Mesothelial cell of epicardium (in vitro differentiated cells): ENCODE measurements at places on chromosomes 13 and 19.

DNA sequence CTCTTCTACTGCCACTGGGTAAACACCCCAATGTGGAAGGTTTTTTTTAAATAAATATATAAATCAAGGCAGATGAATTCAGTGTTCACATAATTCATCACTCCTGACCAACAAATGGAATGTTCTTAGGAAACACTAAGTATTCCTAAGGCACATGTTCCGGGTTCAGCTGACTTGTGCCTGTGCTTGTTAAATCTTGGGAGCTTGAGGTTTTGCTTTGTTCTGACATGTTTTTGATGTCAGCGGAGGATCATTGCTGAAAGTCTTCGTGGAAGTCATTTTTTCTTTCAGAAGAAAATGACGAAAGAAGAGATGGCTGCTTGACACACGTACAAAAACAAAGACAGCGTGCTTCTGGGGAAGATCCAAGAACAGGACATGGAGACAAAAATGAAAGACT is 185.8 kb downstream of the MZT1 start:
- DNase-seq: no peak

DNA sequence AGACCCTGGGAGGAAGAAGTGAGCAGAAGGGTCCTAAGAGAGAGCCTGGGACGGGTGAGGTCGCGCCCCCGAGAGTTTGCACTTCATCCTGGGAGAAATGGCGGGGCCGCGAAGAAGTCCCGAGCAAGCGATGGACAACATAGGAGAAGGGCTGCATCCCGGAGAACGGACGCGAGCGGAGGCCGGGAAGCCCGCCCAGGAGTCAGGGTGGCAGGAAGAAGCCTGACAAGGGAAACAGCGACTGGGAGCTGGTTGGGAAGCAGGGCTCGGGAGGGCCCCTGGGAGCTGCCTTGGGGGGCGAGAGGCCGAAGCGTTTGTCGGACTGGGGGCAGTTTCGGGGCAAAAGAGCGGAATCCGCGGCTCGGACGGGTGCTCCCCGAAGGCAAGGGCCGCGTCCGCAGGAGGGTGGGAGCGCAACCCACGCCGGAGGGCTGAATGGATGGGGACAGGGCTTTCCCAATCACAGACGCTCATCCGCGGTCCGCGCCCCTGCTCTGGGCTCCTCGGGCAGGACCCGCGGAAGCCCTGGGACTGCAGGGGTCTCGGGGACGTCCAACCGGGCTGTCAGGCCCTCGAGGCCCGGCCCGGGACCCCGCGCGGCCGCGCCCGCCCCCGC is 469 bp downstream of the ABHD17A start:
- no peak for DNase-seq

- DNase-seq: no peak
Observed at GRCh38 chr13:78762825-78763224, 103.9 kb upstream of the OBI1 start.

GRCh38 chr19:38561658-38562057 is 56.1 kb downstream of the MAP4K1 start:
- no peak for DNase-seq

- no peak for DNase-seq
Observed at GRCh38 chr19:45499196-45500180, 1.2 kb downstream of the PPM1N start.

DNA sequence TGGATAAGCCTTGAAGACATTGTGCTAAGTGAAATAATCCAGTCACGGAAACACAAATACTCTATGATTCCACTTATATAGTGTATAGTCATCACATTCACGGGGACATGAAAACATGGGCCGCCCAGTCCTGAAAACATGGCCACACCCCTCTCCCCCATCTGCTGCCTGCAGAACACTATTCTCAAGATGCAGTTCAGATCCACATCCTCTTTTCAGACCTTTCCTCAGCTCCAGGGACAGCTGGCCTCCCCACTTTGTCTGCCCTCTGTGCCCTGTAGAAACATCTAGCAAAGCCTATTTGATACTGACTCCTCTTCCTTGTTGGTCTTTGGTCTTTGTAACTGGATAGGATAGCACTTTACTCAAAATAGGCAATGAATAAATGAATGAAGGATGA is 8.3 kb downstream of the RFX2 start:
- no peak for DNase-seq

DNA sequence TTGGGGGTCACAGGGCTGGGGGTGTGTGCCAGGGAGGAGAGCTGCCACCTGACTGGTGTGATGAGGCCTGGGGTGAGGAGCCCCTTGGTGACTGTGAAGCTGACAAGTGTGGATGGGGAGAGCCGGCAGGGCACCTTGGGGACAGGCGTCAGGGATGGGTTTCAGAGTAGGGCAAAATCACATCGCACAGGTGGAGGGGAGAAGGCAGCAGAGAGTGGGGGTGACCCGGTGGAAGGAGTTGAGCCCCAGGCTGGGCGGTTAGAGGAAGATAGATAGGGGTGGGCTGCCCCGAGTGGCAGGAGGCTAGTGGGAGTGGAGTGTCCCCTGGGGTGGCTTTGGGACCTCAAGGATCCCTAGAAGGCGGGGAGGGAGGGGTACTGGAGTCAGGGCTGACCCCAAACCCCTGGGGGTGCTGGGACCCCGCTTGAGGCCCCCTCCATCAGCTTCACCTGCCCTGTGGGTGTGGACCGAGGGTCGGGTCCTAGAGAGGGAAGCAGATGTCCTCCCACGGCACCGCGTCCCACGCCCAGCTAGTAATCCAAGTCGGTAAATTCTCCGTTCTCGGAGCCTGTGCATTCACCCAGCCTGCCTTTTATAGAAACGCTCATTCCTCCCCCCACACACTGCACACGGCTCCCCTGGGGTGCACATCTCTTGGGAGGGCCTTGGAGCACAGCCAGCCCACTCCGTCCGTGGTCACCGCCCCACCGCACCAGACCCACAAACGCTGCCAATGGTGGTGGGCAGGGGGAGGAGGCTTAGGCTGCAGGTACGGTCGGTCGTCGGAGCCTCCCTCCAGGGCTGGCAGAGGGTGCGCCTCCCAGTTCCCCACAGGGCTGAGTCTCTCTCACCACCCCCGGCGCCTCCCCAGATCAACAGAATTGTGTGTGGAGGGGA is 2.4 kb downstream of the CTXN1 start:
- no peak for DNase-seq

DNA sequence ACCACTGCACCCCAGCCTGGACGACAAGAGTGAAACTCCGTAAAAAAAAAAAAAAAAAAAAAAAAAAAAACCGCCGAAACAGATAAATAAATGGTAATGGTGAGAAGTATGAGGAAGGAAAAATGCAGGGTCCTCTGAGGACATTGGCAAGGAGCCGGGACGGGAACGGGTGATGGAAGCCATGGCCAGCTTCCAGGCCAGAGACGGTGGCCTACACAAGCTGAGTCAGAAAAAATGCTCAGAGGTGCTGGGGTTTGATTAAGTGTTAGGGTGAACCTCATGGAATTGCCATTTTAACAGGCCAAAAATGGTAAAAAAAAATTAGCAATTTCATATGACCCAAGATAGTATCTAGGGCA is 866 bp upstream of the ZSWIM4 start:
- DNase-seq: peak; percentile 52

DNA sequence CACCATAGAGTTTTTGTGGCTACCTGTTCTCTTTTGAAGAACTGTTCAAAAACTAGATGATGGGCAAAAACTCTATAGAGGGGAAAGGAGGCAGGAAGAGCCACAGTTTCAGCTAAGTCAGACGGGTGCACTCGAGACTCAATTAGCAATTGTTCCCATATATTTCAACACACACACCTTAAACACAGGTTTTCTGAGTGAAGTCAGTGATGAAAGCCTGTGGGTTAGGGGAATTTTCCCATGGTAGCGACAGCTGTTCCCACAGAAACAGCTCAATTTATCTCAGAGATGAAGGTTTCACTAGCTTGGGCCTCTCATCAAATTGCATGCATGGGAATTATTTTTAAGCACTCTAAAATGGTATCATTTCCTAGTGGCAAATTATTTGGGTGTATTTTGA is 143.4 kb downstream of the ZIC5 start:
- DNase-seq: no peak

DNA sequence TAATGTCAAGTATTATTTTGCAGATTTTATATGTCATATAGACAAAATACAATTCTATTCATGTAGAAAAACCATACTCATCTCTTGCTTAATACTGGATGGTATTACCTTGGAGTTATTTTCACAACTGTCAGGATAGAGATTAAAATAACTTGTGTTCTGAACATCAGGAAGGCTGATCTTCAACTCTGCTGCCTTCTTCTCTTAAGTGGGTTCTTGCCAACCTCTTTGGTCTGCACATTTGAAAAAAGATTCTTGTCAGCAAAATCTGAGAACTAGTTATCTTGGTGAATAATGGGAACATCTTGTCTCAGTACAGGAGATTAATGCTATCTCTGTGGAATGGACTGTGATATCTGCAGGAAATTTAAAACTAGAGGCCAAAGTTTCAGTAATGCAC is 95.2 kb upstream of the FAM216B start:
- no peak for DNase-seq

DNA sequence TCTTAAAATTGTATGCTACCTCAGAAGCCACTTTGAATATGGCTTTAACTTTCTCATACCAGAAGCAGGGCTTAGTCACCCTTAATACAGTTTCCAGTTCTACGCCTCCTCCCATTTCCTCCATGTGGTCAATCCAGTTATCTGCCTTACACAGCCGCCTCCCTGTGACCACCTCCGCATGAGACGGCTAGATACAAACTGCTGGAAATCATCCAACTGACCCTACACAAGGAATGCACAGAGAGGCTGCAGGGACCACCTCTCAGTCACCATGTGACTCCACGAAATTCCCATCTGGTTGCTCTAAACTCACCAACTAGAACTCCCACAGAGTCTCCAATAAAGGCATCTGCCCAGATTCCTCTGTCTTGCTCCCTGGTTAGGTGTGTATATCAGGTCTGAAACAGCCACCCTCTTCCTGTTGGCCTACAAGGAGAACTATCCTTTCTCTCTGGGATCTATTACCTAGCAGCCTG is 6.8 kb downstream of the ZNF564 start:
- DNase-seq: no peak

DNA sequence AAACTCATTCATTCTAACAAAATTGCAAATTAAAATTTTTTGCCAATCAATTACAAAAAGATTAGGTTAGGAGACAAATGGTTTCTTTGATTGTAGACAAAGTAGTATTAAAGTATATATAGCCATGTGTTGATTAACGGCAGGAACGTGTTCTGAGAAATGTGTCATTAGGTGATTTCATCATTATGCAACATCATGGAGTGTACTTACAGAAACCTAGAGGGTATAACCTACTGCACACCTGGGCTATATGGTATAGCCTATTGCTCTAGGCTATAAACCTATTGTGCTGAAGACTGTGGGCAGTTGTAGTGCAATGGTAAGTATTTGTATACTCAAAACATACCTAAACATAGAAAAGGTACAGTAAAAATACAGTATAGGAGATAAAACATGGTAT is 906.8 kb upstream of the SPRY2 start:
- no peak for DNase-seq

- DNase-seq: no peak
Observed at GRCh38 chr13:59373341-59373740, 790.4 kb downstream of the DIAPH3 start.

GRCh38 chr19:11168568-11168967 is 13.0 kb upstream of the SPC24 start:
- no peak for DNase-seq

- no peak for DNase-seq
Observed at GRCh38 chr13:81916461-81916860, 1575.5 kb upstream of the SPRY2 start.

DNA sequence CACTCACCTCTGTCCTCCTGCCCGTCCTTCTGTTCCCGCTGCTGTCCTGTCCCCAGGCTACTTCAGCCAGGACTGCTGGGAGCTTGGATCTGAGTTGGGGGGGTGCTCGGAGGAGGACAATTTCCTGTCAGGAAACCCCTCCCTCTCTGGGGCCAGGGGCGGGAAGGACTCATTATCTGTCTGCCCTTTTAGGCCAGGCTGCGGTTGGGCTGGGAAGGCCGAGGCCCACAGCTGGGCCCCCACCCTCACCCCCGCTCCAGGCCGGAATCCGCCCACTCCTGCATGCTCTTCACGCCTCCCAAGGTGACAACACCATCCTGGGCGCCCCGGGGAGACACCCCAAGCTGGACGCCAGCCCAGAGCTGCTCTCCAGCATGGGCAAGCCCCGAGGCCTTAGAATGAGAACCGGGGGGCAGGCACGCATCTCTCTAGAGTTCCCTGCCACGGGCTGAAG is at the start of gene EXOC3L2:
Gene EXOC3L2, minus strand, starts transcription at position 74 of the 454 bp plus-strand sequence. CDS start 6,362 bp downstream, outside the sequence.
- no peak for DNase-seq
